HCT116 (cell line): ENCODE measurements at places on chromosomes 2 and 18. TPM values are rescaled to one million over a fixed set of nuclear protein-coding genes. Genes with fewer than 3 reads are reported as not detected.

Gene ABCB6
- 24.5 TPM for total RNA-seq

DNA sequence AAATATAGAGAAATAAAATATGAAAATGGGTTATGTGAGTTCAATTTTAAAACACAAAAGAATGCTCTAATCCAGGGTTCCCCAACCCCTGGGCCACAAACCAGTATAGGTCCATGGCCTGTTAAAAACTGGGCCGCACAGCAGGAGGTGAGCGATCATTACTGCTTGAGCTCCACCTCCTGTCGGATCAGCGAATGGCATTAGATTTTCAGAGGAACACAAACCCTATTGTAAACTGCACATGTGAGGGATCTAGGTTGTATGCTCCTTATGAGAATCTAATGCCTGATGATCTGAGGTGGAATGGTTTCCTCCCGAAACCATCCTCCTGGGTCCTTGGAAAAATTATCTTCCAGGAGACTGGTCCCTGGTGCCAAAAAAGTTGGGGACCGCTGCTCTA is 34.7 kb downstream of the TTR start:
- no peak overlapping the region for H3K4me3 ChIP-seq
- H3K36me3 ChIP-seq = no peaks in the 10 kb centered on the region
- no peak for DNase-seq
- no peaks in the 10 kb centered on the region for H3K4me1 ChIP-seq
- H3K27me3 ChIP-seq = no peaks in the 10 kb centered on the region

DNA sequence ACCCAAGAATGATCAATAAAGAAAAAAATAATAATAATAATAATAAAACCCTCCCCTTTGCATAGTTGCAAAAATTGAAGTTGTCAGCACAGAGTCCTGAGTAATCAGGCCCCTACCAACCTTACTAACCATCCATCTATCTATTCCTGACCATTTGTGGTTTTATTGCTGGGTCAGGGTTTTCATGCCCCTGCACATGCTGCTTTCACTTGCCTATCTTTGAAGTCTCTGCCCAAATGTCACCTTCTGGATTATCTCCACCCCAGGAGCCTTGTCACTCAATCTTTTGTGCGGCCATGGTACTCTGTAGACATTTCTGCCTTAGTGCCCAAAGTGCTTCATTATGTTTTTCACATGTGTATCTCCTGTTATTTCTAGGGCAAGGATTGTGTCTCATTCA is 35.1 kb downstream of the SLC30A6 start:
- DNase-seq = no peak
- no peaks in the 10 kb centered on the region for H3K4me1 ChIP-seq
- H3K27me3 ChIP-seq = no peaks in the 10 kb centered on the region
- H3K27ac ChIP-seq = no peak overlapping the region
- H3K36me3 ChIP-seq = peaks cover 8% of the 10 kb centered on the region

- H3K4me1 ChIP-seq = peaks cover 8% of the 10 kb centered on the region; the same call in 1 of the 2 replicates
- H3K27ac ChIP-seq = no peak overlapping the region
- DNase-seq = no peak
- H3K27me3 ChIP-seq = no peaks in the 10 kb centered on the region
- H3K36me3 ChIP-seq = no peaks in the 10 kb centered on the region
These were observed 96.9 kb downstream of the HNRNPLL start for GRCh38 chr2:38505779-38506178.

- no peaks in the 10 kb centered on the region for H3K27me3 ChIP-seq
- H3K36me3 ChIP-seq = no peaks in the 10 kb centered on the region
- peak overlapping the region; percentile 56 for H3K4me3 ChIP-seq
- H3K27ac ChIP-seq = peak overlapping the region; percentile 16; the same call in 1 of the 2 replicates
These were observed 884 bp downstream of the HES6 start for GRCh38 chr2:238238766-238239542.
